T-cell (primary cell): ENCODE measurements at places on chromosomes 2 and 18. TPM values are rescaled to one million over a fixed set of nuclear protein-coding genes. Genes with fewer than 3 reads are reported as not detected.

GRCh38 chr2:16638946-16639345 lies 26.7 kb downstream of the CYRIA start:
- no peak for DNase-seq
- no peak overlapping the region for H3K4me3 ChIP-seq
- H3K27ac ChIP-seq = no peak overlapping the region
- peaks cover 12% of the 10 kb centered on the region for H3K4me1 ChIP-seq
- H3K36me3 ChIP-seq = no peaks in the 10 kb centered on the region

- DNase-seq = no peak
- peaks cover 28% of the 10 kb centered on the region for H3K4me1 ChIP-seq
- H3K4me3 ChIP-seq = no peak overlapping the region
- H3K36me3 ChIP-seq = no peaks in the 10 kb centered on the region
- H3K27me3 ChIP-seq = no peaks in the 10 kb centered on the region
- H3K27ac ChIP-seq = no peak overlapping the region
These were observed 39.5 kb downstream of the NIFK start for GRCh38 chr2:121697108-121697631.

Gene NT5DC4
- total RNA-seq = not detected

Gene CYS1
- total RNA-seq = not detected

- no peak for DNase-seq
- H3K27ac ChIP-seq = no peak overlapping the region
- H3K36me3 ChIP-seq = no peaks in the 10 kb centered on the region
- H3K4me3 ChIP-seq = no peak overlapping the region
- H3K27me3 ChIP-seq = no peaks in the 10 kb centered on the region
These were observed 48.3 kb upstream of the BZW1 start for GRCh38 chr2:200763422-200763821.
